ENCODE measurements at places on chromosomes 11 and 22.
A peak's percentile ranks its signal among the peaks of the same experiment; 100 is the strongest.

DNA sequence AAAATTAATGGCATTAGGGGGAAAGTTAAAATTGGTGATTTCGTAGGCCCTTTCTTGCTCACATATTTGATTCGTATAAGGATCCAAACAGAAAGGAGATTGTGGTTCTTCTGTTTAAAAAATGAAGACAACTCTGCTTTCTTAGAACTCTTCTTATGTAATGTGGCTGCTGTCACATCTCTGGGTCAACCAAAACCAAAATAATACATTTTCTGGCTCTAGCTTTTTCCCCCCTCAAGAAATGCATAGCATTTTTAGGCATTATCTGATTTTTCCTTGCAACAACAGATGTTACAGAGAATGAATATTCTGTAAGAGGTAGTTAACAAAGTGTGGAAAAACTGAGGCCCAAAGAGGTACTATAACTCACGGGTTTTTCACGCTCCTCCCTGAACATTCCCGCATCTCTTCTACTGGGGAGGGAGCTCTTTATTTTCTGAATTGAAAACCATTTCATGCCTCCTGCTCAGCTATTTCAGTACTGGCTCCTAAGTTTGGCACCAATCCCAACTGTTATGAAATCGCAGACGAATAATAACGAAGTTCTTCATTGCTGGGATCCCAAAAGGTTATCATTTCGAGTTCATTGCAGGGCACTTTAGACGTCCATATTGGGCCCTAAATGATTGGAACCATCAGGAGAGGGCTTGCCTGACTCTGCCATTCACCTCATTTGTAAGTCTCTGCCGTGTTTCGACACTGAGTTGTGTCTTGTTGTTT, 17.1 kb downstream of the GRAP2 start:
- DNase-seq: no peak

DNA sequence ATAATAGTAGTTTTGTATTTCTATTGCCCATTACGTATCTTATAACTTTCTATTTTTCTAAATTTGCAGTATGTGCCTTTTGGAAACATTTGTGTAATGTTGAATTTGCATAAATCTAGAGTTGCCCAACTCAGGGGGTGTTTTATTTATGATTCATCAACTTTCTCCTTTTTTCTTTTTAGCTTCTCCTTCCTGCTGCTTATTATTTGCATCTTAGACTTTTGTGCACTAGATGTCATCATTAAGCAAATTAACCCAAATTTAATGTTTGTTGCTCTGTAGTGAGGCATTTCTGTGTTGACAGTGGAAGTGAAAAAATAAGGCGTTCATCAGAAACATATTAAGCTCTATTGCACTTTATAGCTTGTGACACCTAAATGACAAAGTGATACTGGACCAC, 56.2 kb upstream of the ZBED5 start:
- DNase-seq: no peak

DNA sequence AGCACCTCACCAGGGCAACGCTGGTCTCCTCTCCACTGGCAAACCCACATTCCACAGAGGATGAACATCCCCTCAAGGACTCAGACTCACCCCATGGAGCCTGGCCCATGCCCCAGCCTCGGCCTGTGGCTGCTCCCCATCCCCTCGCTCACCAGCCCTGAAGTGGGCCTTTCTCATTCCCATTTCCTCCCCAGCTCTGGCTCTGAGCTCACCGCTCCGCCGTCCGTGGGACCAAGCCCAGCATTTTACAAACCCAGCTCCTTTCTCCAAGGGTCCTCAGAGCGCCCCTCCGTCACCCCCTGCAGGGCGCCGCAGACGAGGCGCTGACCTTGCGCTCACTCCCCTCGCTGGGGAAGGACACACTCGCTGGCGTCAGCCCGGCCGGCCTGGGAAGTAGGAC, 6.9 kb upstream of the IGF2 start:
- peak; percentile 74 for DNase-seq

- no peak for DNase-seq
Observed at GRCh38 chr11:118448294-118448693, 12.0 kb downstream of the KMT2A start.

DNA sequence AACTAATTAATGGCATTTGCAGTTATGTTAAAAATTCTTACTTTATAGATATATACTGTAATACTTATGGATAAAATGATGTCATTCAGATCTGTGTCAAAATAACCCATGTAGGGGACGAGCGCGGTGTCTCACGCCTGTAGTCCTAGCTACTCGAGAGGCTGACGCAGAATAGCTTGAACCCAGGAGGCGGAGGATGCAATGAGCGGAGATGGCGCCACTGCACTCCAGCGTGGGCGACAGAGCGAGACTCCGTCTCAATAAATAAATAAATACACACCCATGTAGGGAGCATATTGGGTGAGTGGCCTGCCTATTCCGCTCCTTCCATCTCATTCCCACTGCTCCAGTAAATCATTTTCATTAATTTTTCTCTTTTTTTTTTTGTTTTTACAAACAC, 7.1 kb downstream of the SNU13 start:
- DNase-seq: no peak

All from upper lobe of left lung (tissue), 6 donors.